ENCODE measurements at places on chromosomes 4 and X. TPM values are rescaled to one million over a fixed set of nuclear protein-coding genes. Genes with fewer than 3 reads are reported as not detected.

Gene GYG2
- 40.5 TPM for total RNA-seq

- DNase-seq, result no peak
Observed at GRCh38 chrX:113586281-113586898, 745.8 kb upstream of the AMOT start.

- no peak for DNase-seq
Observed at GRCh38 chrX:39551762-39552161, 546.0 kb downstream of the BCOR start.

DNA sequence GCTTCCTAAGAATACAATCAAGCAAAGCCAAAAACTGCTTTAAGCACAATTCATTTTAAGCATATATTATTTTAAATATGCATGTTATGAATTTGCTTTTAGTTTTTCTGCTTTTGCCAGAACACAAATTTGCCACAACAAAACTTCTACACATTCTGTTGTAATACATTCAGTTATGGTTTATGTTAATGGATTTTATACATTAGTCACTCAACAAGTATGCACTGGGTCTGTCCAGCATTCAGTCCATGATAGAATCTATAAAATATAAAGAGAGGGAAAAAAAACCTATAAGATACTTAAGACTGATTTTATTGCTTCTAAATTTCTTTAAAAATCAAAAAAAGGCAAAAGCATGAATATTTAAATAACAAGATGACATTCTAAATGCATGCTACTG, 22.2 kb downstream of the IQCM start:
- no peak for DNase-seq

- DNase-seq, result no peak
Observed at GRCh38 chr4:74316397-74316796, 8.1 kb downstream of the EPGN start.

DNA sequence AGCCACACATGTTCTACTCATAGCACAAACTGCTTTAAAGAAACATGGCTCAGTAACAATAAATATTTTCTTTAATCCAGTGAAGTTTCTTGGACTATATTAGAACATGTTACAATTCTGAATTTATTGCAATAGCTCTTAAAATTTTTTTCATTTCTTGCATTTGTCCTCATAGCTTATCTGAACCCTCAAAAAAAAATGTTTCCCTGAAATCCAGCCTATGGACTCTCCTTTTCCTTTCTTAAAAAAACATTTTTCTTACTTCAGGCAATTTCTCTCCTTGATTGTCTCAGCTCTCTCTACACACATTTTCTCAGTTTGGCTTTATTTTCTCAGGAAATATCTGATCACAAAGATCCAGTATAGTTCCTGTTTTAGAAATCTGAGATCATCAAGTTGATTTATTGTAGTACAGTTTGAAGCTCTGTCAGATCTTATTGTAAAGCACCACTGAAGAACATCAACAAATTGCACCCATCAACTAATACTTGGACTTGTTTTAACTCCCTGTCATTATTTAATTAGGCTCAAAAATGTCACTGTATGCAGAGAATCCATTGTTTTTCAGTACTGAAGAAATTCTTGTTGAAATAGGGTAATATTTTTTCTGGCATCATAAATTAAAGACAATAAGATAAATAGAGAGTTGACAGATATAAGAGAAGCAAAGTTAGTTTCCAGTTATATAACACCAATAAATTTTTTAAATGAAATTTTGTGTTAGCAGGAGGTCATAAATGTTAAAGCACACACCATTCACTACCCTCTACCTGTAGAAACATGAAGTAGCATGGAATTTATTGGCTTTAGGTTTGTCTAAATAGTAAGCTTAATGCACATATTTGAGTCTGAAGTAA, 317.7 kb downstream of the ARHGAP24 start:
- DNase-seq, result no peak

DNA sequence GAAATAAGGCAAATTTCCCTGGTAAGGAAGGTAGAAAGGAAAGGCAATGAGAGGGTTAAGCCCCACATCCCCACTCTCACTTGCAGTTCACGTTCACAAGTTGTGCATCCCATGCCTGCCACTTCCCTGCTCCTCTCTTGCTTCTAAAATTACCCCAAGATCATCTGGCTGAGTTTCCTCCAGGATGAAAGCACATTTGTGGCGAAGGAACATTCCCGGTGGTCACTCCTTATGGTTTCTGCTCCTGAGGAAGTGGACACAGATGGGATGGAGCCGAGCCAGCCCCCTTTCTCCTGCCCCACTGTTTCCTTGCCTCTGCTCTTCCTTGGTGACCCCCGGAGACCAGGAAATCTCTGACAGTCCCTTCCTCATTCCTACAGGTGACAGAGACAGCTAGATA, 37.5 kb downstream of the SPINK2 start:
- no peak for DNase-seq

Gene PASD1
- not detected for total RNA-seq

Gene CNGA1
- 0.18 TPM for total RNA-seq

Gene PDGFRA
- total RNA-seq, result 10.8 TPM

GRCh38 chrX:149950681-149951080, 12.4 kb upstream of the EOLA2 start:
- DNase-seq, result peak; percentile 18

Gene POU3F4
- 0.37 TPM for total RNA-seq

GRCh38 chr4:52864793-52865192, 2.7 kb downstream of the RASL11B start:
- no peak for DNase-seq

DNA sequence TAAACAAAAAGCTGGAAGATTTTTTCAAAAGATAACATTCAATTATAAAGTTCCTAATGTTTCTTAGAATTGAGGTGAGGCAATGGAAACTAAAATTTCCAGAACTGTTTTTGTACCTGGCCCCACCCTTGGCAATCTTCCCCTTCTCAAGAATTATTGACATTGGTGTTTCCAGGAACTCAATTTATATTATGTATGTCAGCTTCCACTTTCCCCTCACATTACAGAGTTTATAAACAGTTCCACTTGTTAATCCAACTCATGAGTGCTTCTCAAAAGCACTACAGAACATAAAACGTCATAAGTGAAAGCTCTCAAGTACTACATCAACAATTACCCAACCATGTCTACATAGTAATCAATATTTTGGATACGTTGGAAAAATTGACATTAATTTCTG, 107.4 kb downstream of the FAM13A start:
- no peak for DNase-seq

DNA sequence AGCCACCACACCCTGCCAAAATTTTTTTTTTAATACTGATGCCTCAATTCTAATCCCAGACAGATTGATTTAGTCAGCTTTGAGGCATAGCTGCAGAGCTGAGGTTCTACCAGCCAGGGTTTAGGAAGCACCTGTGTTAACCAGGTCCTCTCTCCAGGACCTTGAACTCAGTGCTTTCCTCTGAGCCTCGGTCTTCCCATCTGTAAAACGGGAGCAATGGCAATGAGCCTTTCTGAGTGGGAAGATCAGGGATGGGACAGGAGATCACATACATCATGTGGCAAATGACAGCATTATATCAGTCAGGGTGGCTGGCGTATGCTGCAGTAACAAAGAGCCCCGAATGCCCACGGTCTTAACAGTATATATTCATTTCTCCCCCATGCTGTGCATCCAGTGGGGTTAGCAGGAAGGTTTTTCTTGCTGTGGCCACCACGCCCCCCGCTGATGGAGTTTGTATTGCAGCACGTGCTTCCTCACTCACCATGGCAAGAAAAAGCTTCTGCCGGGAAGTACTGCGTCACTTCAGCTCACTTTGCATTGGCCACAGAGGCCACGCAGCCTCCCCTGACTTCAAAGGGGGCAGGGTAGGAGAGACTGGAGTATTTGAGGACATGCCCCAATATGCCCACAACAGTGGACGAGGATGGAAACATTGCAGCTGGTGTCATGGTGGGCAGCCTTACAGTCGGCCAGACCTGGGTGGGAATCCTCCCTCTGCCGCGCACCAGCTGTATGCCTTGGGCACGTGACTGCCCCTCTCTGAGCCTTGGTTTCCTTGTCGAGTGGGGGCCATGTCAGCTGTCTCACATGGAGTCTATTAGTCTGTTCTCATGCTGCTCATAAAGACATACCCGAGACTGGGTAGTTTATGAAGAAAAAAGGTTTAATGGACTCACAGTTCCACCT, 24.1 kb upstream of the MRFAP1 start:
- peak; percentile 48 for DNase-seq

GRCh38 chr4:76716658-76717057, 181.3 kb downstream of the SOWAHB start:
- DNase-seq, result no peak

- DNase-seq, result no peak
Observed at GRCh38 chr4:148515248-148515647, 73.0 kb upstream of the NR3C2 start.

- DNase-seq, result no peak
Observed at GRCh38 chr4:136281307-136281706, 1251.0 kb downstream of the PCDH18 start.

DNA sequence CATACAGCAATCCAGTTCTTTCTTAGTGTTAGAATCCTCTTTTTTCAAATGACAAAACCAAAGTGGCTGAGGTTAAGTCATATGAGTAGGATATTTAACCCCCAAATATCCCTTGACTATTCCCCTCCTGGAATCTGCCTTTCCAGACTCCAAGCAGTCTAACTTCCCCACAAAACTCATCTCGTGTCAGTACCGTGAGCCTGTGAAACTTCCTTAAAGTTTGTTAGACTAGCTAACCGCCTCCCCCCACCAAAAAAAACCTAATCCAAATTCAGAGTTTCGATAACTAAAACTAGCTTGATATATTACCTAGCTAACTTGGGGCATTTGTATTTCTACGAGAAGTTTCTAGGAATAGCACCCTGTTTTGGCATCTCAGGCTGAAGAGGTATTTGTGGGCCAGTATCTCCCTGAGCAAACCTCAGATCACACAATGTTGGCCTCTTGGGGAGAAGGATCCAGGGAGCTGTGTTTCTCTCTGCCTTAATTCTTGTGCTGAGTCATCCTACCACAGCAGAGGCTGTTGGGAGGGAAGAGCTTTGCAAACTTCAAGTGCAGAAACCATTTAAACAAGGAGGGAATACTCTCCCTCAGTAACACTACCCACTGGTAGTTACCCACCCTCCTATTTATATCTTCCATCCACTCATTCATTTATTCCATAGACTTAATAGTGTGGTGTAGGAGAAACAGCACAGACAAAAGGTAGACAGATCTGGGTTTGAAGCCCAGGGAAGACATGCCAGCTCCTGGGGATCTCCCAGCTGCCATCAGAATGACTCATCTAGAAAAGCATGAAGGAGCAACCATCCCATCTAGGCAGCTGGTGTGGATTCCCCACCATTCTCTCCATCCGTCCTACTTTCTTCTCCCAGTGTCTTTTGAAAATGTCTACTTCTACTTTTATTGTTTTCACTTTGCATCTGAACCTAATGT, 39.3 kb upstream of the TXK start:
- no peak for DNase-seq

DNA sequence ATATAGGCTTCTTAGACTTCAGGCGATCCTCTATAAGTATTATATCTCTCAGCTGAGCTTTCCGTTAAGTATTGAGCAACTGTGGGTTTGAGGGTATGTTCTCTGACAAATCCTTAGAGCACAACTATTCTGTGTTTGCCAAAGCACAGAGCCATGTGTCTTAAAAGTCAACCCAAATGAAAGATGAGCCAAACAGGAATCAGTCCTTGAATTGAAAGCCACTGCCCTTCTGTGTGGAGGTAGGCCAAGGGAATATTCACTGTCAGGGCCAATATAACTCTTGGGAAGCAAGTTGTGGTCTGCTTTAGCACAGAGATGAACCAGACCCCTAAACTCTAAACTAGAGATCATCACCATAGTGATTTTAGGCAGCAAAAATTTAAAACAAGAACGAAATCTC, 164.0 kb downstream of the STAG2 start:
- no peak for DNase-seq

DNA sequence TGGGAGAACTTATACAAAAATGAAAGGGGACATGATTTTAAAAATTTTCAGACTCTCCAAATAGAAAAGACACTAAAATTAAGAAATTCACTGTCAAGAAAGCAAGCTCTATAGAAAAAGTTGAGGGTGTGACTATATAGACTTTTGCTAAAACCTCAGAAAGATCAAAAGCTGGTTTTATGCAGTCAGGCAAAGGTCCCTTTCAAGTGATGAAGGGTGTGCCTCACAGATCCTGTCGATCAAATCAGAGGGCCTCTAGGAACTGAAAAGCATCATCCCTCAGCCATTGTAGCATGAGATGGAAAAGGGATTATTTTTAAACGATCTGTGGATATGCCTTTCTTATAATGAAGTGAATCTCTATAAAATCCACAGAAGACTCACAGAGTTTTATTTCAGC, 116.5 kb downstream of the FAM13A start:
- DNase-seq, result no peak
